ENCODE measurements at places on chromosomes 5 and 9. TPM values are rescaled to one million over a fixed set of nuclear protein-coding genes. Genes with fewer than 3 reads are reported as not detected.

OBP2B gene
- total RNA-seq, result not detected

CTNND2 gene
- total RNA-seq, result 0.52 TPM

GARNL3 gene
- total RNA-seq, result 21.9 TPM

SPATA31C1 gene
- total RNA-seq, result not detected

PDE6A gene
- total RNA-seq, result not detected

COL23A1 gene
- total RNA-seq, result 0.52 TPM

WDR70 gene
- 23.0 TPM for total RNA-seq

TMEM171 gene
- total RNA-seq, result not detected

SH3TC2 gene
- total RNA-seq, result 5.7 TPM

F12 gene
- total RNA-seq, result not detected

HK3 gene
- total RNA-seq, result 4.2 TPM

ACOT12 gene
- total RNA-seq, result 0.52 TPM

OR2K2 gene
- total RNA-seq, result not detected

PCDHGB2 gene
- total RNA-seq, result 2.1 TPM

ZFP2 gene
- total RNA-seq, result 1.6 TPM

TAF1L gene
- not detected for total RNA-seq

LHX2 gene
- total RNA-seq, result under 0.01 TPM

GKAP1 gene
- 8.4 TPM for total RNA-seq

PCDHGA1 gene
- 0.52 TPM for total RNA-seq

SLC45A2 gene
- total RNA-seq, result 0.52 TPM

PTPRD gene
- 75.7 TPM for total RNA-seq

CARD6 gene
- total RNA-seq, result 3.1 TPM

MRPL50 gene
- 17.2 TPM for total RNA-seq

NMUR2 gene
- not detected for total RNA-seq

NME5 gene
- not detected for total RNA-seq

NR6A1 gene
- 0.52 TPM for total RNA-seq

LCN10 gene
- total RNA-seq, result 2.1 TPM

PPP3R2 gene
- not detected for total RNA-seq

FBXW2 gene
- total RNA-seq, result 20.4 TPM

ANXA6 gene
- 361 TPM for total RNA-seq

Measured in skeletal muscle tissue (tissue), 5 donors.